ENCODE measurements at places on chromosomes 3 and 15.
A peak's percentile ranks its signal among the peaks of the same experiment; 100 is the strongest.

DNA sequence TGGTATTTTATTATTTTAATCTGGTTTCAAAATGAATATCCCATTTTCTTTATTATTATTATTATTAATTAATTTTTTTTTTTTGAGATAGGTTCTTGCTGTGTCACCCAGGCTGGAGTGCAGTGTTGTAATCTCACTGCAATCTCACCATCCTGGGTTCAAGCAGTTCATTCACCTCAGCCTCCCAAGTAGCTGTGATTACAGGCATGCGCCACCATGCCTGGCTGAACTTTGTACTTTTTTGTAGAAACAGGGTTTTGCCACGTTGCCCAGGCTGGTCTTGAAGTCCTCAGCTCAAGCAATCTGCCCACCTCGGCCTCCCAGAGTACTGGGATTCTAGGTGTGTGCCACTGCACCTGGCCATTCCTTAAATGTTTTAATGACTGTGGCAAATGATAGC lies 28.6 kb downstream of the DAG1 start:
- DNase-seq = no peak

GRCh38 chr3:66639809-66640356 lies 139.1 kb upstream of the LRIG1 start:
- no peak for DNase-seq

DNA sequence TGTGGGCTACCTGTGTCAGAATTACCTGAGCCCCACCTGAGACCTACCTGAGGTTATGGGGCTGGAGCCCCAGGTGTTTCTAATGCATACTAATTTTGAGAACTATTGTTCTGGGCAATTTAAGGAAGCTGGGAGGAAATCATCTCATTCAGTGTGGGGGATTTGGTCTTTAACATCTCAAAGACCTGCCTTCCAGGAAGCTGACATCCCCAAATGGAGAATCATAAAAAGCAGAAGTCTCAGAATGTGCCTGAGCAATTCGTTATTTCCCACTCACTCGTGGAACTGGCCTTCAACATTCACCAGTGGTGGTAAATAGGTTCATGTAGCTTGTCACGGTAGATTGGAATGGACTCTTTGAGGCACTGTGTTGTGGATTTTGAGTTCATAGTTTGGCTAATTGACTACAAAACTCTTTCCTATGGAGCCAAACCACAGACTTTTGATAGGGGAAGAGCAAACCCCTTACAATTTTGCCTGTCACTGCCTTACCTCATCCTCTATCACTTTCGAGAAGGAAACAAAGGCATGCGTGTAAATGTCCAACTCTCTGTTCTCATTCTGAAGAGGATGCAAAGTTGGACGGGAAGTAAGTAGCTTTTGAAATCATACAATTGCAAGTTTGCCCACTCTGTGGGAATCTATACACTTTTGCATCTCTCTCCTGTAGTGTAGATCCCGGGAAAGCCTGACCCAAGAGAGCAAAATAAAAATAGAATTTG lies 521.0 kb upstream of the MDFIC2 start:
- no peak for DNase-seq

GRCh38 chr3:123070510-123070909 lies 3.7 kb downstream of the PDIA5 start:
- no peak for DNase-seq

- DNase-seq = no peak
Measured at GRCh38 chr3:186589856-186590579, 19.5 kb downstream of the DNAJB11 start.

DNA sequence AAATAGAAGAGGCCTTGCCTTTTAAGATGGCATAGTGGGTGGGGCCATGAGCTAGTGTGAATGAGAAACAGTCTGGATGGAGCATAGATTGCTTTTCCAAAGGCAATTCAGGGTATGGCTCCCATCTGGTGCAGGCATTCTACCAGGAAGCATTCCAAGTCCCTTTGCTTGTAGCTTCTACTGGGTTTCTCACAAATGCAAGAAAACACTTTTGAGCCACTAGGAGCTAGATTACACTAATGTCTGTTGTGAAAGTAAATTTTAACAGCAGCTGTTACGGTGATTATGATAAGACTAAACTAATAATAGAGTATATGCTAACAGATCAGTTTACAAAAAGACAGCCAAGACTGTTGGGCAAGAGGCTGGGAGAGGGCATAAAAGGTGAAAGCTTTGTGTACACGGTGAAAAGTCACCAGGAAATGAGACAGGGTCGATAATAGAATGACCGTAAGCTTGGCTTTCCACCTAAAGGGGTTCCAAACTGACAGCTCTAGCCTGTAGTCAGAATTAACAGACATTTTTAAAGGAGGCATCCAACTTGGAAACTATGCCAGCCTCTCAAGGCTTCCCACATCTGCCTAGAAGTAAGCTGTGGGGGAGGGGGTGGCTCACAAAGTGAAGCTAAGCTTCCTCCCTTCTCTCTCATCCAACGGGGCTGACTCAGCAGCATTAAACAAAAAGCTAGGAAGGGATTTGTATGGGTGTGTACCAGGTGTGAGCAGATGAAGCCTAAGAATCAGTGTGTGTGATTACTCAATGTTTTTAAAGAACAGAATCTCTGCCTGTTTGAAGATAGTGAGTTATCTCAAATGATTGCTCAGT lies 61.1 kb upstream of the GPD1L start:
- peak; percentile 78 for DNase-seq

DNA sequence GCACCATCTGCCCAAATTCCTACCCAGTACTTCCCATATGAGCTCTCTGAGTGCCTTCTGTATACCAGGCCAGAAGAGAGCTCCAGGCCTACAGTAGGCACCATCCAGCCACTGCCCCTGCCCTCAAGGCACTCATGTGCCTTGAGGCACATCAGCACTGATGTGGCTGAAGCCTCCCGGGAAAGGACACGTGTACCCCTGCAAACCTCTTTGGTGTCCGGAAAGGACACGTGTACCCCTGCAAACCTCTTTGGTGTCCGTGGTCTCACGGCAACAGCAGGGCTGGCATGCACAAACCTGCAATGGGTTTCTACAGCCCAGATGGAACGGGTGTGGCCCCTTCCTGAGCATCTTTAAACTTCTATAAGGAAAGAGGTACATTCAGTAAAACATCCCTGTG lies 209.4 kb upstream of the IGF1R start:
- no peak for DNase-seq

DNA sequence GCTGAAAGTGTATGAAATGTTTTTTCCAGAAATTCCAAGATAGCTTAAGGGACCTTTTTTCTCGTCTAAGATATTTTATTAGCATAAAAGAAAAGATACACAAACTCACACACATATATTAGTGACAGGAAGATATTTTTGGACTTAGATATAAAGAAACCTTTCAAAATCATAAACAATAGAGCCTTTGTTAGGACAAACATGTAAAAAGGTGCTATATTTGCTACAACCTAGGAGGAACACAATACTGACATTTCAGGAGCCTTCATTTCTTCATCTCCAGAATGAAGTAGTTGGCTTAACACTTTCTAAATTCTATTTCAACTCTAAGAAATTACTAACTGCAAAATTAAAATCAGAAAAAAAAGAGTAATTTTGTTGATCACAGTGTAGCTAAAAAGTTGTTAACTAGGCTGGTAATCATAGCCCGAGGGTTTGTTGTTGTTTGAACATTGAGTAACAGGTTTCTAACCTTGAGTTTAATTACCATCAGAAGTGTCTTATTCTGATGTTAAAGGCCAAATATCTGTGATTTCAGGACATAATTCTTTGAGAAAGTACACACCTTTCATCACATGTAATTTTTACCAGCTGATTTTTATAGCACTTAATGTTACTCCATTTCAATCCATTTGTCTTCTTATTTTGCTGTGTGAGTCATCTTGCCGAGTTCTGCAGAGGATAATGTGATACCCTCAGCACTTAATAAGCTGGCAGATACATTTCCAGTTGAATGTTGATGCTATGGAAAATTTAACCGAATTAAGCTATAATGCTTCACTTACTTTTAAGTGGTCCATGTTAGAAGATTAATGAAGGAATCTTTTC lies 97.3 kb downstream of the MBNL1 start:
- DNase-seq = no peak

- DNase-seq = no peak
Measured at GRCh38 chr15:83016906-83017305, 5.5 kb upstream of the C15orf40 start.

GRCh38 chr15:85810075-85810474 lies 15.3 kb upstream of the KLHL25 start:
- no peak for DNase-seq

GRCh38 chr3:74268753-74269152 lies 345.7 kb downstream of the CNTN3 start:
- DNase-seq = no peak

DNA sequence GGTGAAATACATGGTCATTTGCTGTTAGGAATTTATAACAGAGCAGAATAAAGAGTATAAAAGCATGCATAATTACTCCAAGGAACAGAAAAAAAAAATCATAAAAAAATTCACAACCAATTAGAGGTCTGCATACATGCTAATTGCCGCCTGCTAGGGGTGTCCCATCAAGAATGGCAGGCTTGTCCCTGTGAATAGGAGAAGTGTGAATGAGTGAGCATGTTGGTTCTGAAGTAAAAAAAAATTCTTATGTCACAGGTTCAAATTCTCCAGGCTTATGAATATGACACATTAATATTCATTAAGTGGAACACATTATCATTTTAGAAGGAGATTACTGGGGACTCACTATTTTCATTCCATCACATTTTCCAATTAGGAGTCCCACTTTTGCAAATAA lies 822.7 kb downstream of the NTRK3 start:
- no peak for DNase-seq

DNA sequence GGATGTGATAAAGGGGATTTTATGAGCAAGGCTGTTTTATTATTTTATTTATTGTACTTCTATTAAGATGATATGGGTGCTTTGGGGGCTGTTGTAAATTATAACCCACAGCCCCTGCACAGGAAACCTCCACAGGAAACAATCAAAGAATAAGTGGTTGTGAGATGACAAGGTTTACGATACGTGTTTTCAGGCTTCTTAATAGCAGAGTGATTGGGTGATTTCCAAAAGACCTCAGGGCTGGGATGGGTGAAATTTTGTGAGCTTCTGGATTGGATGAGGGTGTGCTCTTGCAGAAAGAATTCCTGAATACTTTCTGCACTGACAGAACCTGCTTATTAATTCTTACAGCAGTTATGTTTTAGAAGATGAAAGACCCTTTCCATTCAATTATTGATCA lies 21.4 kb downstream of the CHL1 start:
- no peak for DNase-seq

DNA sequence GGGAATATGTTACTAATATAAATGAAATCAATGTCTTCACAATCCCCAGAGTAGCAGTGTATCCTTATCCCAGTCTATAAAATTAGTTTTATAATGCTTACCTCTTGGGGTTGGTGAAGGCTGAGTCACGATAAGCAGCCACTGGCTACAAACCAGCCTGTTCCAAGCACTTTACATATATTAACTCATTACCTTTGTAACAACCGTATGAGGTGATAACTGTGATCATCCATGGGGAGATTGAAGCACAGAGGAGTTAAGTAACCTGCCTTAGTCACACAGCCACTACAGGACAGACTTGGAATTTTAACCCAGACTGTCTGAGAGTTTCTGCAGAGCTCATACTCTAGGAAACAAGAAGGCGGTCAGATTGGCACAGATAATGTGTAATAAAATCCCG lies 43.3 kb upstream of the MITF start:
- no peak for DNase-seq

- no peak for DNase-seq
Measured at GRCh38 chr3:145457825-145458552, 703.0 kb downstream of the PLOD2 start.

GRCh38 chr3:14458434-14459275 lies 56.2 kb downstream of the SLC6A6 start:
- DNase-seq = no peak

DNA sequence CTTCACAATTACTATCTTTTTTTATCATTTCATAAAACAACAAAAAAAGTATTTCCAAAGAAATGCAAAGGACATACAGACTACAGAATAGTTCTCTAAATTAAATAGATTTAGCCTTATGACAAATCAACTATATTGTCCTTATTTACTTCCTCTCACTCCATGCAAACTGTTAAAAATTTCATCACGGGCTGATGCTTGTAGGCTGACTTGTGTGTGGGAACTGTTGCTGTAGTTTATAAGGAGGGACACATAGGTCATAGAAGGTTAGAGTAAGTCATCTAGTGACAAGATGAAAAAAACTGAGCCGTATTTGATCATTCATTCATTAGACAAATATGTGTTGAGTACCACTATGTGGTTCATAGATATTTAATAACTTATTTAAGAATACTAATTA lies 232.5 kb upstream of the TBL1XR1 start:
- no peak for DNase-seq

GRCh38 chr3:93979850-93980676 lies at the start of gene ARL13B:
Gene ARL13B, plus strand, starts transcription at chr3:93980155. Its CDS starts 269 bp downstream, at chr3:93980424.
- peak; percentile 93 for DNase-seq

GRCh38 chr15:89452330-89452836 lies 44.0 kb downstream of the RHCG start:
- DNase-seq = no peak

- no peak for DNase-seq
Measured at GRCh38 chr3:193134856-193135255, 106.2 kb upstream of the PLAAT1 start.

- DNase-seq = no peak
Measured at GRCh38 chr3:156594219-156594683, 39.3 kb upstream of the SSR3 start.

- DNase-seq = no peak
Measured at GRCh38 chr3:184011937-184012889, 5.5 kb downstream of the ABCC5 start.

DNA sequence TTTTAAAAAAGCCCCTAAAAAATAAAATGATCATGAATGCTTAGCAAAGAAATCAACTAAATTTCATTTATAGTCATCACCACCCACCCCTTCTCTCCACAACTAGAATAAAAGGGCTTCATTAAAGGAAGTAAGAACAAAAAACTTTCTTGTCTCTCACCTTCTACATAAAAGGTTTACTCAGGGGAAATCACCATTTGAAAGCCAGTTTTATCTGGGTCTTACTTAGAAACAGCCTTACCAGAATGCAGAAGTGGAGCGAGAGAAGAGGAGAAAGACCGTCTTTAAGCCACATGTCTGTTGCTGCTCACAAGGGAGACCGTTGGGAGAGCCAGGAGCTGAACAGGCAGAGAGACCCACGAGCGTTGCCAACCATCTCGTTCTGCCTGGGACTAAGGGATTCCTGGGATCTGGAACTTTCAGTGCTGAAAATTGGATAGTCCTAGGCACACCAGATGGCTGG lies 350.1 kb upstream of the PROK2 start:
- DNase-seq = no peak

- peak; percentile 81 for DNase-seq
Measured at GRCh38 chr3:78951342-78951945, 816.4 kb downstream of the ROBO1 start.

DNA sequence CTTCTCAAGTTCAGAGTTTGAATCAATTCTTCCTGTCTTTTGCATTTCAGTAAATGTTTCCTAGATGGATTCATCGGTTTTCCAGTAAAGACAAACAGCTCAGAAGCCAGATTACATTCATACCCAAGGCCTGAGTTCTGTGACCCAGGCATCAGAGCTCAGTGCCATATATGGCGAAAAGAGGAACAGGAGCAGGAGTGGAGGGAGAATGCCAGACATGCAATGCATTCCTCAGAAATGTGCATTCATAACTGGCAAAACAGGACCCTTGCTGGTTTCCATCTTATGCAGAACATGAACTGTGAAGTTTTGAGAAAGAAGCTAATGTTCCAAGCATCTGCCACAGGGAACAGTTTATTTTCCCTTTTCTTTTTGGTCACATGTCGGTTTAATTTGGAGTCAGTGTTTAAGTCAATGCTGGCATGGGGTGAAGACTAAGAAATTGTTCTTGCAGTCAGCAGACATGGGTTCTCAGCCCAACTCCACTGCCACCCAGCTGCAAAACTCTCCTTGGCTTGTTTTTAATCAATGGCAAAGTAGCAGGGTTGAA lies 116.5 kb downstream of the LPP start:
- peak; percentile 95 for DNase-seq

- no peak for DNase-seq
Measured at GRCh38 chr3:194787072-194787471, 101.4 kb downstream of the FAM43A start.

Data from AG04450 (cell line).